Stimulated activated CD4-positive, alpha-beta T cell treated with anti-CD3 and anti-CD28 coated beads, Interleukin-4, amount 100 ng/mL, for 4 hours (primary cell): ENCODE measurements at places on chromosomes 7 and 10.
A peak's percentile ranks its signal among the peaks of the same experiment; 100 is the strongest.

GRCh38 chr7:140304191-140304799 lies 94.0 kb downstream of the SLC37A3 start:
- DNase-seq = peak; percentile 34

GRCh38 chr7:53062796-53063195 lies 27.4 kb downstream of the POM121L12 start:
- no peak for DNase-seq

DNA sequence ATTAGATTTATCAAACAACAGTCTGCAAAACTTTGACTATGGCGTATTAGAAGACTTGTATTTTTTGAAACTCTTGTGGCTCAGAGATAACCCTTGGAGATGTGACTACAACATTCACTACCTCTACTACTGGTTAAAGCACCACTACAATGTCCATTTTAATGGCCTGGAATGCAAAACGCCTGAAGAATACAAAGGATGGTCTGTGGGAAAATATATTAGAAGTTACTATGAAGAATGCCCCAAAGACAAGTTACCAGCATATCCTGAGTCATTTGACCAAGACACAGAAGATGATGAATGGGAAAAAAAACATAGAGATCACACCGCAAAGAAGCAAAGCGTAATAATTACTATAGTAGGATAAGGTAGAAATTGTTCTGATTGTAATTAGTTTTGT lies 31.4 kb downstream of the LRRC17 start:
- no peak for DNase-seq

- peak; percentile 77 for DNase-seq
These were observed at the start of gene CFAP69 for GRCh38 chr7:90244909-90245851. Gene CFAP69, plus strand, starts transcription at chr7:90245174. Its CDS starts 251 bp downstream, at chr7:90245425.

GRCh38 chr7:107043491-107043890 lies 1.0 kb upstream of the PRKAR2B start:
- no peak for DNase-seq
